ENCODE measurements at places on chromosomes 3 and 15. TPM values are rescaled to one million over a fixed set of nuclear protein-coding genes. Genes with fewer than 3 reads are reported as not detected.

- no peak for DNase-seq
These were observed 60.8 kb downstream of the RYK start for GRCh38 chr3:134189849-134190248.

CLSTN2 gene
- polyA plus RNA-seq: not detected

- peak; percentile 50 for DNase-seq
These were observed 46.3 kb downstream of the GPR171 start for GRCh38 chr3:151156618-151157216.

DNA sequence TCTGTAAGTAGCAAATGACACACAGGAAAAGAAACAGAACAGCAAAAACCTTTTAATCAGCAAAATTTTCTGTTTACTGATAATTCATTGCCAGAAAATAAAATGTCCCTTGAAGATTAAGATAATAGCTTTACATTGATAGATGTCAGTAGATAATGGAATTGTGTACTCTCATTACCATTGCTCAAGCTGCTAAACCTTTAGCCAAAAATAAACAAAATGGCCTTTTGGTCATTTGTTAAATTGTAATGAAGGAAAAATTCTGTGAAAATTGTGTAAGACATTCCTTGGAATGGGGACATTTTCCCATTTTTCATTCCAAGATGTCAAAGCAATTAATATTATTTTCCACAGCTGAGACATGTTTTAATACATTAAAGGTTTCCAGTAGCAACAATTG is 189.8 kb downstream of the PLOD2 start:
- no peak for DNase-seq

STAB1 gene
- not detected for polyA plus RNA-seq
